SK-MEL-5 (cell line): ENCODE measurements at places on chromosomes 2 and 18. TPM values are rescaled to one million over a fixed set of nuclear protein-coding genes. Genes with fewer than 3 reads are reported as not detected.
A peak's percentile ranks its signal among the peaks of the same experiment; 100 is the strongest.

DNA sequence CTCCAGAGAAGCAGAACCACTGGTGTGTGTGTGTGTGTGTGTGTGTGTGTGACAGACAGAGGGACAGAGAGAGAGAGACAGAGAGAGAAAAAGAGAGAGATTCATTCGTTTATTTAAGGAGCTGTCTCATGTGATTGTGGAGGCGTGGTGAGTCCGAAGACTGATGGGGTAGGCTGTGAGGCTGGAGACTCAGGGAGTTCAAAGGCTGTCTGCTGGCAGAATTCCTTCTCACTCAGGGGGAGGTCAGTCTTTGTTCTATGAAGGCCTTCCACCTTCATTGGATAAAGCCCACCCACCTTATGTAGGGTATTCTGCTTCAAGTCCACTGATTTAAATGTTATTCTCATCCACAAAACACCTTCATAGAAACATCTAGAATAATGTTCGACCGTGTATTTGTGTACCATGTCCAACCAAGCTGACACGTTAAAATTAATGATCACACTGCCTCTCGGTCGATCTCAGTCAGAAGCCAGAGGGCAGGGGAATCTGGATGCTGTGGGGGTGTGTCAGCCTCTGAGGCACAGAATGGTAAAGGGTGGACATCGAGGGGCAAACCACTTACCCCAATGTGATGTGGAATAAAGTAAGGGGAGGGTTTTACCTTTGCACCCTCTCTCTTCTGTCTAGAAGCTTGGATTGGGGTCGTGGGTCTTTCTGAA, 275.6 kb downstream of the SLC4A3 start:
- DNase-seq, result no peak

DNA sequence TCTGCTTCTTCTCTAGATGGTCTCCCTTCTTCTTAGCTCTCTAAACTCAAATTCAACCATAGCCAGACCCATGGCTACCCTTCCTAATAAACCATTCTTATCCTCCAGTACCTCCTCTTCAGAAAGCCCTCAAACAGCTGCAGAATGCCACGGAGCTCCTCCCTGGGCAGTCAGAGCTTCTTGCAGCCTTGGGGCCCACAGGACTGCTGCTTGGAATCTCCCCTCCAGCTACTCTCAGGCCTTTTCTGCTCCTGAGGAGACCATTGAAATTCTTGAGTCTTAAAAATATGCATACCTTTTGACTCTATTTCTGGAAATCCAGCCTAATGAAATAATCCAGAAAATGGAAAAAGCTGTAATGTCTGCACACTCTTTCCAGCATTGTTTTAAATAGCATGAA, 30.7 kb downstream of the EFR3B start:
- no peak for DNase-seq

The C2orf66 gene
- not detected in 2 replicates for total RNA-seq

GRCh38 chr2:173272849-173273248, 81.8 kb upstream of the CDCA7 start:
- peak; percentile 36 for DNase-seq

DNA sequence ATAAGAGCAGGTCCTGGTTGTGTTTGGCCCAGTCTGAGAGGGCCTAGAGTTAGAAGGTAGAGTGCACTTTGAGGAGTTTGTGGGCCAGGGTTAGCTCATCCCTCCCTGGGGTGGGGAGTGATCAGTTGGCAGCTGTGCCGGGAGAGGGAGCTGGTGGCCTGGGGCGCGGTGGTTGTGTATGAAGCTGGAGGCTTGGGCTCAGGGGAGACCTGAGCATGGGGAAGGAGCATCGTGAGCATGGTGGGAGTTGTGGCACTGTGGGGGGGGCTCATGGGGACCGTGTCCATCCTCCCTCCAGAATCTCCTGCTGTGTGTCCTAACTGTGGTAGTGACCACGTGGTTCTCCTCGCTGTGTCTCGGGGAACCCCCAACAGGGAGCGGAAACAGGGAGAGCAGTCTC, 13.6 kb downstream of the STK11IP start:
- no peak for DNase-seq

The WNT10A gene
- total RNA-seq, result 0.05 and 0.11 TPM in 2 replicates

The RUFY4 gene
- total RNA-seq, result not detected in 2 replicates

GRCh38 chr2:149885946-149886345, 298.4 kb upstream of the MMADHC start:
- DNase-seq, result no peak
